ENCODE measurements at places on chromosomes 1 and 21.

DNA sequence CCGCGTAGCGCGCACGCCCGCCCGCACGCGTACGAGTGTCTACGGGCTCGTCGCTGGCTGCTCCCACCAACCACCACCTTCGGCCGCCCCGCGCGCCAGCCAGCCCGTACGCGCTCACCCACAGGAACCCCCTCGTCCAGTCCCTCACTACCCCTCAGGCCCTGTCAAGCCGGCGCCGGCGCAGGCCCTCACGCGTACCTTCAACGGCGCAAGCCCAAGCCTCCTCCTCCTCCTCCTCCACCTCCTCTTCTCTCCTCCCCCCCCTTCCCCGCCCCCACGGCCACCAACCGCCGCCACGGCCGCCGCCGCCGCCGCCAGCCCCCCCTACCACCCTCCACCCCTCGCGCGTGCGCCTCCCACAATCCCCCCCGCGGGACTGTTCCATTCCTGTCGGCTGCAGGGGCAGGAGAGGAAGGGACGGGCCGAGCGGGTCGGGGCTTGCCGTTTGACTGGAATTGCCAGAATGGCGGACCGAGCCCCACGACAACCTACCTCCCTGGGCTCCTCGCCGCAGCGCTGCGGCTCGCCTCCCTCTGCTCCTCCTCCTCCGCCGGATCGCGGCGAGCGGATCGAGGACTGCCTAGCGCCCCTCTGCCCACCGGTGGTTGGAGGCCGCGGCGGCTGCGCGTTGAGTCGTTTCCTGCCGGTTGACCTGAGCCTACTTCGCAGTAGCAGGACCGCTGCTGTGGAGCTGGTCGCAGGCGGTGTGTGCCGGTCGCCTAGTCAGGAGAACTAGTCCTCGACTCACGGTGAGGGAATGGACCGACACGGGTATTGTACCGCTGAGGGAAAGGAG is at the start of gene ASH1L:
ASH1L (minus strand) TSS at position 223 of the 796 bp plus-strand sequence. CDS start 41,284 bp downstream, outside the sequence.
- peak; percentile 88 for DNase-seq

- DNase-seq = no peak
These were observed 154.3 kb upstream of the RNPC3 start for GRCh38 chr1:103371234-103371633.

DNA sequence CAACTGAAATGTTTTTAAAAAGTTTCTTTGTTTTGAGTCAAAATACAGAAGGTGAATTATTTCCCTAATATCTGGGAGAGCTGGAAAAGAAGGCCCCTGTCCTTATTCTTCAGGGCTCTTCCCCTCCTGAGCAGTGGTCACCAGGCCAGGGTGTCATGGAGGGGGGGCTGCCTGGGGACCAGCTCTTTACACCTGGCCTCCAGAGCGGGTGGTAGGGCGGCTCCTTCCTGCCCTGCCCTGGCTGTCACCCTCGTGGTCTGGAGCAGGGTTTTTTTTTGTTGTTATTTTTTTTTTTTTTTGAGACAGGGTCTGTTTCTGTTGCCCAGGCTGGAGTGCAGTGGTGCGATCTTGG is 6.6 kb downstream of the SKI start:
- DNase-seq = no peak

DNA sequence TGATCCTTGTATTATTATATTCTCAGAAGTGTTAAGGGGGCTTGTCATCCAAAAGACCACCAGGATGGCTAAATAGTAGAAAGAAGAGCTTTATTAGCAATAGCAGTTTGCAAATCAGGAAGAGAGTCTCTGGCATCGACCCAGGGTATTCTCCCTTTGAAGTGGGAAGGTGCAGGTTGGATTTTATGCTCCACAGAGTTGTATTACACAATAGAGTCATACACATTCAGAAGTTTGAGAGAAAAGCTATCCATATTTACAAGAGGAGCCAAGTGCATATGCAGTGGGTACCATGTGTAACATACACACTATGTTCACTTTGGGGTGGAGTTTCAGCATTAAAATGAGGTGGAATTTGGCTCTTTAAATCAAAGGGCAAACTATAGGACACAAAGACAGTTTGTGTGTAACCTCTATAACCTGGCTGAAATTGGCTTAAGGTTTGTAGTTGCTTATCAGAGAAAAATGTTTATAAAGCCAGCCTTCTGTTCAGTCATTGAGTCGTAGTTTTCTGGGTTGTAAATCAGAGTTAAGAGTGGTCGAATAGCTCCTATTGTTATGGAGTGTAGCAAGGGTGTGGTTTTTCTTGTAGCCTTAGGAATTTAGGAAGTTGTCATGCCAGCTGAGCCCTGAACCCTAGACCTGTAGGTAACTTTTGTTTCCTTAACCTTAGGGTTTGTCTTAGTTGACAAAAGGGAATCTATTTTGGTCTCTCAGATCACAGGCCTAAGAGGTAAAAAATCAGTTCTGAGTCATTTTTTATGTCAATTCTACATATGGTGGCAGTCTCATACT is 125.3 kb downstream of the DNM3 start:
- no peak for DNase-seq

DNA sequence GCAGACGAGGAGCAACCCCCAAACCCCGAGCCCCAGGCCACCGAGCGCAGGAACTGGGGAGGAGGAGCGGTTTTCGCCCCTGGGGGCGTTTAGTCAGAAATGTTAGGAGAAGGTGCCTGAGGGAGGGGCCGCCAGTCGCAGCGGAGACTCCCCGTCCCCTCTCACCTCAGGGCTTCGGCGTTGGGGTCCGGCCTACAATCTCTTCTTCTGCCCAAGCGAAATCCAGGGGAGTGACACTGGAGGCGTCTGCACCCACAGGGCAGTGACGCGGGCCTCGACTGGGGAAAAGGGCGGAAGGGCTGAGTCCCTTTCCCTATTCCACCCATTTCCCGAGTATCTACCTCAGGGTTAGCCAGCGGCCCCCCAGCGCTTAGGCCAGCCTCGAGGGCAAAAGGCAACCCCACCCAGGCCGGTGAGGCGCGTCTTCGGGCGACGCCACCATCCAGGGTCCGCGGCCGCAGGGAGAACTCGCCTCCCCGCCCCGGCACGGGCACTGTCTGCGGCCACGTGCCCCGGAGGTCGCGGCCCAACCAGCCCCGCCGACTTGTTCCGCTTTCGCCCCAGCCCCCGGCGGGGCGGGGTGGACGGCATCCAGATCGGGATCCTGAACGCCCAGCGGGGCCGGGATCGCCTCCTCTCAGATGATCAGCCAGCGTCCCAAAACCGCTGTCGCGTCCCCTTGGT is 118.7 kb upstream of the BARHL2 start:
- DNase-seq = no peak

- no peak for DNase-seq
These were observed 610.7 kb downstream of the PLPP3 start for GRCh38 chr1:55968661-55969060.

DNA sequence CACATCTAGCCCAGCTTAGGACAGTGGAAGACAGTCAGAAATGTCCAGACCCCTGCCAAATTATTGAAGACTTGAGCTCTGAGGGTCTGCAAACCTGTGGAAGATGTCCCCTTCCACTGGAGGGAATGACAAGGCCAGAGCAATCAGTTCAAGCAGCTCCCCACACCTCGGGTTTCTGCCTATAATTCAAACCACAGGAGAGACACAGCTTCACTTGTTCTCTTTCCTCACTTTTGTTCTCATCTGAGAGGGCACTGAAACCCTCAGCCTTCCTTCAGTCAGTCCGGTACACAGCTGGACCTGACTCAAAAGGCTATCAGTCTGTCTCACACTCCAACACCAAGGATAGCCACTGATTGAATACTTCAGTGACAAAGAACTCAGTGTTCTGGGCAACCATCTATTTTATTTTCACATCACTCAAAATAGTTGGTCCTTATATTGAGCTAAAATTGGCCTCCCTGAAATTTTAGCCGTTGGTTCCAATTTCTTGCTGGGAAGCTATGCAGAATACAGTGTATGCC is 70.1 kb downstream of the TENT5C start:
- no peak for DNase-seq

GRCh38 chr1:71106658-71107322 is 26.0 kb upstream of the ZRANB2 start:
- DNase-seq = no peak

GRCh38 chr1:207259391-207259790 is 62.1 kb upstream of the CD55 start:
- no peak for DNase-seq

GRCh38 chr1:153386500-153386901 is 4.4 kb downstream of the S100A8 start:
- no peak for DNase-seq

GRCh38 chr1:214312530-214313051 is 31.6 kb downstream of the SMYD2 start:
- DNase-seq = no peak

DNA sequence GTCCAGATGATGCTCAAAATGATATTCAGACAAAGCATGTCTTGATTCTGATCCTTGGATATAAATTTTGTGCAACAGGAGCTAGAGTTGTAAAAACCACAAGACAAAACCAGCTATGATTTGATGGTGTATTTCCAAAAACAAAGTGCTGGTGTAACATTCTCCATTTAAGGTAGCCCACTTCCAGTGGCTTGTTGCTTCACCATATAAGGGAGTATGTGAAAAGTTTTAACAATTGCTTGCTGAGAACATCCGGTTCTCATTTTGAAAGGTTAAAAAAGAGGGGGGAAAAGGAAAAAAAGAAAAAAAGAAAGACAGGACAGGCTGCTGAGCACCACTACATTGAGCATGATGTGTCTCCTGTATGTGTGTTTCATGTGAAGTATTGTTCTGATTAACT is 123.6 kb downstream of the MACF1 start:
- DNase-seq = no peak

- DNase-seq = no peak
These were observed 27.0 kb downstream of the DPYD start for GRCh38 chr1:97893844-97894243.

DNA sequence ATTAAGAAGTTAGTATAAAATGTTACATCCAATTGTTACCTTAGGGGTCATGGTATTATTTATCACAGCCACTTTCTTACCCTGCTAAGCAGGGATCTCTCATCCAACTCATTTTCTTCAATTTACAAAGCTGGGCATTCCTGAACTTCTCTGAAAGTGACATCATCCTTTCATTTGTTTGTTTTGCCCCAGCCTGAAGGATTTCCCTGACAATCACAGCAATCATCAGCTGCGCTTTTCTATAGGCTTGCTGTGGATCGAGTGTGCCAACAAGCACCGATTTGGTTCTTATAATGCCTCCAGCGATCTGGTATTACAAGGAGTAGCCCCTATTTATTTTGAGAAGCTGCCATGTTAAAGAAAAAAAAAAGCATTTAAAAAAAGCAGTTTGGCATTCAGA is 240.2 kb downstream of the USH2A start:
- DNase-seq = no peak

DNA sequence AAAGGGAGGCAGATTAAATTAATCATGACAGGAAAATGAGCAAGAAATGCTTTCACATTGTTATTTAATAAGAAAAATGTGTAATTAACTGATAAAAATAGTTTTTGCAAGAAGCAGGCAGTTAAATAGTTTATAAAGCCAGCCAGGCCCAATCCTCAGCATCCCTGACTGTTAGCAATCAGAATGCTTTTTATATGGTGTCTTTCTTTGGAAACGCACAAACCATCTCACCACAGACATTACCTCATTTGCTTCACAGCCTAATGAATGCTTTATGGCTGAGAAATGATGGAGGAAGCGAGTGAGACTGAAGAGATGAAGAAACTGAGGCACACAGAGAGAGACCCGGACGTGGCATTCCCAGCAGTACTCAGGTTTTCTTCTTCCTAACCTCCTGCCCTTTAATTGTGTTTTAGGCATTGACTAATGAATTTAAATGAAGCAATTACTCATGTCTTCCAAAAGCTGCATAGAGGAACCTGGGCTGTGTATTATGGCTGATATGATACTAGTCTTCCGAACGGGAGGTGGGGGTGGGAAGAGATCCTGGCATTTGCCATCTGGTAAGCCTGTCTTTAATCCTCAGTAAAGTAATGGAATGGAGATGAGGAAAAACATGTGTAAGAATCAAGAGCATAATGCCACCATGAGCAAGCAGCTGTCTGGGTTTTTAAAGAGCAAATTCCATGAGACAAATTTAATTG is 116.1 kb upstream of the LMO4 start:
- no peak for DNase-seq

GRCh38 chr1:8591569-8591968 is 225.9 kb downstream of the RERE start:
- no peak for DNase-seq

All from stimulated activated CD8-positive, alpha-beta memory T cell treated with anti-CD3 and anti-CD28 coated beads, Interleukin-15, amount 100 ng/mL, for 4 hours (primary cell).